ENCODE measurements at places on chromosomes 7 and 10.

DNA sequence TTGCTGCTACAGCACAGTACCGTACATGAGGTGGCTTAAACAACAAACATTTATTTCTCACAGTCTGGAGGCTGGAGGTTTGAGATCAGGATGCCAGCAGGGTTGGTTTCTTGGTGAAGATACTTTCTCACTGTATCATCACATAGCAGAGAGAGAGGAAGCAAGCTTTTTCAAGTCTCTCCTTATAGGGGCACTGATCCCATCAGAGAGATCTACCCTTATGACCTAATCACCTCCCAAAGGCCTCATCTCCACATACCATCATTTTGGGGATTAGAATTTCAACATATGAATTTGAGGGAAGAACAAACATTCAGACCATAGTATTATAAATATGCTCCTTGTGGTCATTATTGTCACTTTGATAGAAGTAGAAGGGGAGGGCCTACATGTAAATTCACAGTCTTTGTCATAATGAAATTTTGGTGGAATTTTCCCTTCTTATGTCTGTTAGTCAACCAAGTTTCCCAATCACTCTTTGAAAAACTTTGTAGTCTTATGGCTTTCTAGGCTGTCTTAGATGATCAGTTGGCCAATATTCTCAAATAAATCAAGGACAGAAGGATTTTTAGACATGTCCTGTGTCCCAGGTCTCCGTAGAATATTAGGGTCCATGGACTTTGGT, 606.2 kb downstream of the LRMDA start:
- H3K27ac ChIP-seq = no peak overlapping the region
- no peak for DNase-seq
- H3K4me3 ChIP-seq = no peak overlapping the region

DNA sequence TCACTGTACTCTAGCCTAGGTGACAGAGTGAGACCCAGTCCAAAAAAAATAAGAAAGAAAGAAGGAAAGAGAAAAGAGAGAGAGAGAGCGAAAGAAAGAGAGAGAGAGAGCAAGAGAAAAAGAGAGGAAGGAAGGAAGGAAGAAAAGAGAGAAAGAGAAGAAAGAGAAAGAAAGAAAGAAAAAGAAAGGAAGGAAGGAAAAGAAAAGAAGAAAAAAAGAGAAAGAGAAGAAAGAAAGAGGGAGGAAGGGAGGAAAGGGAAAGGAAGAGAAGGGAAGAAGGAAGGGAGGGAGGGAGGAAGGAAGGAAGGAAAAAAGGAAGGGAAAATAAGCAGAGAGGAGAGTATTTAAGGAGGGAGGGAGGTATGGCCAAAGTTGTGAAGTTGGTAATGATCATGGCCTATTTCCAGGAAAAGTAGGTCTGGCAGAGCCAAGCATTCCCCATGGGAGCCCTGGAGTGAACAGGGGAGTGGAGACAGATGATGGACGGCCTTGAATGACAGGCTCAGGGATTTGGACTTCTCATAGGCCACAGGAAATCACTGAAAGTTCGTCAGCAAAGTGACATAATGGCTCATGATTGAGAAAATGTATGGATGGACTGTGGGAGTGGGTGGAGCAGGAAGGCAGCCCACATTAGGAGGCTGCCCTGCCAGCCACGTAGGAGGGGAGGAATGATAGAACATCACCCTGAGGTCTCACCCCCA, 44.8 kb upstream of the CUX1 start:
- H3K4me3 ChIP-seq = no peak overlapping the region
- no peaks in the 10 kb centered on the region for H3K36me3 ChIP-seq
- no peaks in the 10 kb centered on the region for H3K27me3 ChIP-seq
- DNase-seq = no peak
- no peak overlapping the region for H3K27ac ChIP-seq

GRCh38 chr10:1316809-1317143, 260.6 kb downstream of the WDR37 start:
- H3K36me3 ChIP-seq = no peaks in the 10 kb centered on the region
- no peaks in the 10 kb centered on the region for H3K4me1 ChIP-seq
- no peak overlapping the region for H3K27ac ChIP-seq
- H3K27me3 ChIP-seq = no peaks in the 10 kb centered on the region
- H3K4me3 ChIP-seq = no peak overlapping the region

- no peaks in the 10 kb centered on the region for H3K27me3 ChIP-seq
- H3K4me1 ChIP-seq = no peaks in the 10 kb centered on the region
- no peak overlapping the region for H3K27ac ChIP-seq
- H3K4me3 ChIP-seq = no peak overlapping the region
- no peak for DNase-seq
Observed at GRCh38 chr7:137480824-137481365, 137.4 kb upstream of the PTN start.

GRCh38 chr7:146175716-146176115, 59.1 kb downstream of the CNTNAP2 start:
- H3K4me1 ChIP-seq = no peaks in the 10 kb centered on the region
- no peak overlapping the region for H3K4me3 ChIP-seq
- no peak for DNase-seq
- H3K27ac ChIP-seq = no peak overlapping the region
- H3K36me3 ChIP-seq = no peaks in the 10 kb centered on the region
